Right cardiac atrium (tissue), 5 donors: ENCODE measurements at places on chromosomes 3 and 15. TPM values are rescaled to one million over a fixed set of nuclear protein-coding genes. Genes with fewer than 3 reads are reported as not detected.

HMCES gene
- 53.2 TPM for total RNA-seq

ZKSCAN7 gene
- total RNA-seq: 3.6 TPM

P2RY13 gene
- total RNA-seq: 1.7 TPM

CLSTN2 gene
- 27.5 TPM for total RNA-seq

RETNLB gene
- total RNA-seq: not detected

STAC gene
- total RNA-seq: 0.31 TPM

SLC22A13 gene
- total RNA-seq: 0.18 TPM

ACKR4 gene
- 6.2 TPM for total RNA-seq

RHOV gene
- not detected for total RNA-seq

FAM3D gene
- 0.31 TPM for total RNA-seq

MOBP gene
- total RNA-seq: 0.06 TPM

AGBL1 gene
- not detected for total RNA-seq

DNA sequence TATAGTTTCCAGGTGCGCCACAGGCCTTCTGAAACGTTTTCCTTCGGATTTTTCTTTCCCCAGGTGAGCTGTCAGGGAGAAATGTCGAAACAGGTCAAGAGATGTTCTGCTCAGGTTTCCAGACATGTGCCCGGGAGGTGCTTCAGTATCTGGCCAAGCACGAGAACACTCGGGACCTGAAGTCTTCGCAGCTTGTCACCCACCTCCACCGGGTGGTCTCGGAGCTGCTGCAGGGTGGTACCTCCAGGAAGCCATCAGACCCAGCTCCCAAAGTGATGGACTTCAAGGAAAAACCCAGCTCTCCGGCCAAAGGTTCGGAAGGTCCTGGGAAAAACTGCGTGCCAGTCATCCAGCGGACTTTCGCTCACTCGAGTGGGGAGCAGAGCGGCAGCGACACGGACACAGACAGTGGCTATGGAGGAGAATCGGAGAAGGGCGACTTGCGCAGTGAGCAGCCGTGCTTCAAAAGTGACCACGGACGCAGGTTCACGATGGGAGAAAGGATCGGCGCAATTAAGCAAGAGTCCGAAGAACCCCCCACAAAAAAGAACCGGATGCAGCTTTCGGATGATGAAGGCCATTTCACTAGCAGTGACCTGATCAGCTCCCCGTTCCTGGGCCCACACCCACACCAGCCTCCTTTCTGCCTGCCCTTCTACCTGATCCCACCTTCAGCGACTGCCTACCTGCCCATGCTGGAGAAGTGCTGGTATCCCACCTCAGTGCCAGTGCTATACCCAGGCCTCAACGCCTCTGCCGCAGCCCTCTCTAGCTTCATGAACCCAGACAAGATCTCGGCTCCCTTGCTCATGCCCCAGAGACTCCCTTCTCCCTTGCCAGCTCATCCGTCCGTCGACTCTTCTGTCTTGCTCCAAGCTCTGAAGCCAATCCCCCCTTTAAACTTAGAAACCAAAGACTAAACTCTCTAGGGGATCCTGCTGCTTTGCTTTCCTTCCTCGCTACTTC lies 3.8 kb downstream of the BHLHE40 start:
- DNase-seq: no peak

GRCh38 chr15:43218908-43219706 lies 1.7 kb downstream of the EPB42 start:
- DNase-seq: no peak

GRCh38 chr3:61250784-61251173 lies 473 bp downstream of the FHIT start:
- DNase-seq: peak; percentile 57

DNA sequence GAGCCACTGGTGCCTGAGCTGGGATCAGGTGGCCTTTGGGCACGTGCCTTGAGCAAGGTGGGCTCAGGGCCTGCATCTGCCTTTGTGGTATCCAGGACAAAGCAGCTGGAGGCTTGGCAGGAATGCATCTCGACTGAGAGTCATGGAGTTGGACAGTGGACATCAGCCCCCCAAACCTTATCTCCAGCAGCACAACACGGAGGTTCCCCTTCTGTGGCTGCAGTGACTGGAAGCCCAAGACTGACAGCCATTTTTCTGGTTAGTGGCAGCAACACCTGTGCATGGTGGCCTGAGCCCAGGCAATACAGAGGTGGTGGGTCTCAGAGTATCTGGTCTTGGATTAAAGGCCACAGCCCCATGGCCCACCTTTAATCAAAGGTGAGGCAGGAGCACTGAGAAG lies 27.8 kb upstream of the TSEN2 start:
- no peak for DNase-seq

DNA sequence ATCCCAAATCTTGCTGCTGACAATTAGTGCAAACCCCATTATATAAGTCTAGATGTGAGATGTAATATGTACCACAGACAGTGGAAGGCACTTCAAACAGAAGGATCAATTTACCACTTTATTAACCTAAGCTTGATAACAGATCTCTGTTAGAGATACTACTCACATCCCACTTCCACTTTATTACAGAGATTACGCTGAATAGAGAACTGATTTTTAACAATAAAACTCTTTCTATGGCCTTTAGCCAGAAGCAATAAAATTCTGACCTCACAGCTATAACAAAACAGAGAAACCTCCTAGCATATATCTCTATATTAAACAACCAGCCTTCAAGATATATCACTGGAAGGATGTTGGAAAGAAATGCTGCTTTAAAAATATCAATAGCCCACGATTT lies 517.7 kb downstream of the MAGI1 start:
- DNase-seq: no peak

DNA sequence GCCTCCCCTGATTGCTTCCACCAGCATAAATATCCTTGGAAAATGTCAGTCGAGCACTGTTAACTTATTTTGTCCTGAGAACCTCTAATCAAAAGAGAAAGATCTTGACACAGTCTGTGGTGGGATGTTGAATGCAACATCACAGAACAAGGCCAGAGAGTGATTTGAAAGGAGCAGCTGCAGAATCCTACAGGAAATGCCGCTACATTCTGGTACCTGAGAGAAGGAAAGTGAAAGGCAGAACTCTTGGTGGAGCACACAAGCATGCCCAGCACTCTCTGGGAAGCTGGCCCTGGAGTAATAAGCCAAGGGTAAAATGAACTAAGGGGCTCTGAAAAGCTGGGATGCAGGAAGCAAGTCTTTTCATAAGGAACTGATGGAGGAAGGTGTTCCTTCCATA lies 75.8 kb downstream of the CBLB start:
- no peak for DNase-seq

DNA sequence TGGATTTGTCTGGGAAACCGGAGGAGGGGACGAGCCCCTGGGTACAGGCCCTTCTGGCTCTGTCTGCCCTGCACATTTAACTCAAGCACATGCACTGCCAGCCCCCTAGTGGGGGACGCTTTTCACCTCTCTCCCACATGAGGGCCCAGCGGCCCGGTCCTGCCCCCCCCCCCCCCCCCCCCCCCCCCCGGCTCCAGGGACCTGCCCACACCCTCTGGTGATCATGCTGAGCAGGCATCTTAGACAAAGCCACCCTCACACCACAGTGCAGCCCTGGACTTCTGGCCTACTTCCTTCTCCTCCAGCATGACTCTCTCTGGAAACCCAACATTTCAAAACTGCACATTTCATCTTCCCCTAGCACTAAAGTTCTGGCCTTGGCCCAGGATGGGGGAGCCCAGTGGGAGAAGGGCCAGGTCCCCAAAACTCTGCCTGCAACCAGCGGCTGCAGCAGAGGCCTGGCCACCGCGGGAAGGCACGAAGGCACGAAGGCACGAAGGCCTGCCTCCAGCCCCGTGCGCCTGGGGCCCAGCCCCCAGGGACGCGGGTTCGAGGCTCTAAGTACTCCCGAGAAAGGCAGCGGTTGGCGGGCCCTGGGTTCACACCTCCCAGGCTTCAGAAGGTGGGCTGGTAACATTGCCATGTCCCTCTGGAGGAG lies 14.1 kb downstream of the KLF15 start:
- DNase-seq: no peak

GRCh38 chr15:68594533-68595259 lies 15.9 kb downstream of the CORO2B start:
- no peak for DNase-seq

- no peak for DNase-seq
Observed at GRCh38 chr15:99518191-99518590, 47.6 kb upstream of the MEF2A start.

- no peak for DNase-seq
Observed at GRCh38 chr15:53573091-53573490, 186.4 kb downstream of the WDR72 start.

DNA sequence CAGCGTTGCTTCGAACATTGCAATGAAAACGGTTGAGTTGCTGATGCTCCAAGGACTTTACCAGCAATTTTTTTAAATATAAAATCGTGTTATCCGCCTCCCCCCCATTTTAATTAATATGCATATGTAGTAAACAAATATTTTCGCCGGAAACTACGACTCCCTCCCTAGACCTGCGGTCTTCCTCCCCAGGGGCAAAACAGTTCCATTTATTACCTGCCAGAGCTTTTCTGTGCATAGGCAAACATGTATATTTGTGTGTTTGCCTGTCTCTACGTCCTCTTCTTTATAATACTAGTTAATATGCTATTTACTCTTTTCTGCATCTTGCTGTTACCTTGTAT lies 593 bp upstream of the RSL24D1 start:
- no peak for DNase-seq

DNA sequence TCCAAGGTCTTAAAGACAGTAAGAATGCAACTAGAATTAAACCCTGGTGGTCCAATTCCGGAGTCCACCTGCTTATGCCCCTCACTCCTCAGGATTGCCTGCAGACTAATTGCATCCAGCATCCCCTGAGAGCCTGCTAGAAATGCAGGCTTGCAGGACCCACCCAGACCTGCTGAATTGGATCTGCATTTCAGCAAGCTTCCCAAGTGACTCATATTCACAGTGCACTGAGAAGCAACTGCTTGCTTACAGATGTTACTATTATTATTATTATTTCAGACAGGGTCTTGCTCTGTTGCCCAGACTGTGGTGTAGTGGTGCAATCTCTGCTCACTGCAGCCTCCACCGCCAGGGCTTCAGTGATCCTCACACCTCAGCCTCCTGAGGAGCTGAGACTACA lies 83.5 kb upstream of the VGLL4 start:
- DNase-seq: no peak

DNA sequence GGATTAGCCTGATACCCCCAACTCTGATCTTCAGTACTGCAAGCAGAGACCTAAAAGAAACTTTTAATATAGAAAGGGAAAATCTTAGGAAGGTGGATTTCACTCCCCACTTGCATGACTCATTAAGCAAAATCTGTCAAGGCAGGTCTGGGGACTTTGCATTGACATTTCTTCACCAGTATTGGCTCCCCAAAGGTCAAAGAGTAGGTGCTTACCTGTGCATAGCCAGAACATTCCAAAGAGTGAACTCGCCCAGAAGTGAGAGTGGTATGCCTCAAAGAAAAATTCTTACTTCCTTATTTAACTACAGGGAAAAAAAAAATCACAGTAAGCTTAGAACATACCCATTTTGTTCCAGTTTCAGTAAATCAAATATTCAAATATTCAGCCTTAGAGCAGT lies 140.9 kb upstream of the TP63 start:
- DNase-seq: no peak

DNA sequence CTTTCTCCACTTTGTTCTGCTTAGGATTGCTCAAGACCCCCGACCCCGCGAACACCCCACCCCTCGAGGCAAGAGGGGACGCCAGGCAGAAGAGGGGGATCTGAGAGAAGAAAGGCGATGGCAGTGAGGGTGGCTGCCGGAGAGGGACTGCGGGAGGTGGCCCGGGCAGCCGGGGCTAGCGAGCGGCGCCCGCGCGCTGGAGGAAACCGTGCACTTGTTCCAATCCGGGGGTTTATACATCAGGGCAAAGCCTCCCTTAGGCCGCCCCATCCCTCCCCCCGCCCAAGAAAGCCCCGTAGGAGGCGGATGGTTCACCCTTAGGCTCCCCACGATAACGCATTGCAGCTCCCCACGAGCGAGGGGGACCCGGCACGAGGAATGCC lies 475 bp downstream of the ERC2 start:
- peak; percentile 45 for DNase-seq

DNA sequence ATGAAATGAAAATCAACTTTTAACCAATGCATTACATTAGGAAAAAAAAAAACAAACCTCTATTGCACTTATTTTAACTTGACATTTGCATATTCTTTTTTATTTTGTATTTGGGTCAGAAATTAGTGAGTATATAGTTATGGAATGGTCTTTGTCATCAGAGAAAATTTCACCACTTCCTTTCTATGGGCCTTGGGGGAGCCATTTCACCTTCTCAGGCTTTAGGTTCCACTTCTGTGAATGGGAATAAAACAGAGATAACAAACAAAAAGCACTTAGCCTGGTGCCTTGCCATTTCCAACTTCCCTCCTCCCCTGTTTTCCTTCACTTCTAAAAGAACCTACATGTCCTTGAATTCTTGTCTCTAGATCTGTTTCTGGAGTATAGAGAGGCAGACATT lies 168.0 kb upstream of the STT3B start:
- DNase-seq: no peak

DNA sequence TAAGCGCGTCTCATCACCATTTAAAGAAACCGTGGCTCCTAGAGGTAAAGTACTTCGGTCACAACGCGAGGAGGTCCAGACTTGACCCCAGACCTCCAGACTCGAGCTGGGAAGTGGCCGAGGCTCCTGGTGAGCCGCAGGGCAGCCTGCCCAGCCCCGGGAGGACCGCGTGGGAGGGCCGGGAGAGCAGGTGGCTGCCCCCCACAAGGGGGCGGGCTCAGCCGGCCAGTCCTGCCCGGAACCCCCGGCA lies at the start of gene SLC27A2:
SLC27A2 (plus strand) TSS at position 228 of the 250 bp plus-strand sequence. CDS start 232 bp downstream, outside the sequence.
- DNase-seq: peak; percentile 54

DNA sequence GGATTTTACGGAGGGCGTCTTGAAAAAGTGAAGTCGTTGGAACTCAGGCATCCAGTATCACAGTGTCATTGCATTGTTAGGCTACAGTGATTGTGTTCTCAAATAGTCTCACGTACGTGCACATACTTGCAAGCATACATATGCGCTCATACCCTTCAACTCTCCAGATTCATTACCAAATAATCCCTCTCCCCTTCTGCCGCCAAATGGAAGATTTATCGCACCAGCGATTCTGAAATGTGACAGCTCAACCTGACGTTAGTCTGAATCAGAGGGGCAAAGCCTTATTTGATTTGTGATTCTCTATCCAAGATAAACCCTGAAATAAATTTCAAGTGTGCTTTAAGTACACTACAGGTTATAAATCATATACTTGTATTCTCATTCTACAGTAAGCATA lies 119.4 kb downstream of the GADL1 start:
- DNase-seq: no peak
